GF-D8 (cell line): ENCODE measurements at places on chromosomes 7 and 10.
A peak's percentile ranks its signal among the peaks of the same experiment; 100 is the strongest.

DNA sequence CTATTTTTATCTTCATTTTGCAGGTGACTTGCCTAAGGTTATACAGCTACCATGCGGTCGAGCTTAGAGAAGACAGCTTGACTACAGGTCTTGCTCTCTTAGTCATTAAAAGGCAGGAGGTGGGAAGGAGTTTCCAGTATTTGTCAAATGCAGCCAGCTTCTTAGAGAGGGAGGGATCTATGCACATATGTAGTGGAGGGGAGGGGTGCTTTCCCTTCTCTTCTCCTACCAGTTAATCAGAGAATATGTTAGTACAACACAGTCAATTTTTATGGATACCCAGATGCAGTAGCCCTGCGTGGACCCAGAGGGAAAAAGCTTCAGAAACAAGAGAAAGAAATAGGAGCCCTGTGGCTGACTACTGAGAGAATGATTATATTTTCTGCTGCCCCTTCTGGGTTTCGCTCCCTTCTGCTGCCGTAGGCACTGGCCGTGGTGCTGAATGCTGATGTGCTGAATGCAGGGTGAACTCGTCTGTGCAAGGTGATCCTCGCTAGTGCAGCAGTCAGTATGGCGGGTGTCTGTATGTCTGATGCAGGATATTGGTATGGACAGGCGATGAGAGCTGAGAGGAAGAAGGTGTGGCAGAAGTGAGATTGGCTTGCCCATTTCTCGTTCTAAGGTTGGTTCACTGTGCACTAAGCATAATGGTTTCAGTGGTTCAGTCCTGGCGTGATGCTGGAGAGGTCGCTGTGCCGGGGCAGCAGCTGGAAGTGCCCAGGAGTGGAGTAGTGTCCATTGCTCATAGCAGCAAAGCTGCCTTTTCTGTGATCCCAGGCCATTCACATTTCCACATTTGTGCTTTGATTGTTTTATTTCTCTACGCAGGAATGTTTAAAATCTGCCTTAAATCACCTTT is 189.2 kb upstream of the PODXL start:
- DNase-seq: no peak

- DNase-seq: no peak
These were observed 338.9 kb upstream of the KIAA1217 start for GRCh38 chr10:23869996-23870395.

GRCh38 chr7:74306730-74307469 is 17.7 kb downstream of the CLIP2 start:
- DNase-seq: peak; percentile 50

DNA sequence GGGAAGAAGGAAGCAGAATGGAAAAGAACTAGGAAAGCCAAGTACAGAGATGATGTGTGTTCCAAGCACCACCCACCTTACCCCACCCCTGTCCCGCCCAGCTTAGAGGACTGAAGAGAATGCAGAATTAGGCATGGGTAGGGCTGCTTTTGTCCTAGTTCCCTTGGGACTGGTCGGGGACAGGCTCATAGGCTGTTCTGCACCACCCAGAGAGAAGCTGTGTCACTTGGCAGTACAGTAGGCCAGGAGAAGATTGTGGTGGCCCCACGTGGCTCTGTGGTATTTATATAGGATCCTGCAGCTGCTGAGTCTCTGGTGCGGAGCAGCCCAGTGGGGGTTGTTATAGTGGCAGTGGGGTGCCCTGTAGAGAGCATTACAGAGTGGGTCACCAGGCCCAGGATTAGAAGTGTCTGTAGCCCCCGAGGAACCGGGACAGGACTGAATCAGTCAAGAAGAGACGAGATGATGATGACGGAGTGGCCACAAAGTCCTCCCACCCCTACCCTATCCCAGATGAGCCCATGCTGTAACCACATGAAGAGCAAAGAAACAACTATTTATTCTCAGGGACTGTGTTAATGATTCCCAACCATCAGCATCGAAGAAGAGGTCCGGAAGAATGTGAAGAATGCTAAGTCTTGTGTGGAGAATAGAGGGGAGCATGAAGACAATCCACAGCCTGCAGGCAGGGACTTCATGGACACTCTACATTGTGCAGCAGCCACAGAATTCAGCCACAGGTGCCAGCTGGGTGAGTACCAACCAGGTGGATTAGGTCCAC is 88.9 kb downstream of the C1GALT1 start:
- no peak for DNase-seq

- DNase-seq: no peak
These were observed 1065.8 kb upstream of the C7orf33 start for GRCh38 chr7:147524726-147525250.

DNA sequence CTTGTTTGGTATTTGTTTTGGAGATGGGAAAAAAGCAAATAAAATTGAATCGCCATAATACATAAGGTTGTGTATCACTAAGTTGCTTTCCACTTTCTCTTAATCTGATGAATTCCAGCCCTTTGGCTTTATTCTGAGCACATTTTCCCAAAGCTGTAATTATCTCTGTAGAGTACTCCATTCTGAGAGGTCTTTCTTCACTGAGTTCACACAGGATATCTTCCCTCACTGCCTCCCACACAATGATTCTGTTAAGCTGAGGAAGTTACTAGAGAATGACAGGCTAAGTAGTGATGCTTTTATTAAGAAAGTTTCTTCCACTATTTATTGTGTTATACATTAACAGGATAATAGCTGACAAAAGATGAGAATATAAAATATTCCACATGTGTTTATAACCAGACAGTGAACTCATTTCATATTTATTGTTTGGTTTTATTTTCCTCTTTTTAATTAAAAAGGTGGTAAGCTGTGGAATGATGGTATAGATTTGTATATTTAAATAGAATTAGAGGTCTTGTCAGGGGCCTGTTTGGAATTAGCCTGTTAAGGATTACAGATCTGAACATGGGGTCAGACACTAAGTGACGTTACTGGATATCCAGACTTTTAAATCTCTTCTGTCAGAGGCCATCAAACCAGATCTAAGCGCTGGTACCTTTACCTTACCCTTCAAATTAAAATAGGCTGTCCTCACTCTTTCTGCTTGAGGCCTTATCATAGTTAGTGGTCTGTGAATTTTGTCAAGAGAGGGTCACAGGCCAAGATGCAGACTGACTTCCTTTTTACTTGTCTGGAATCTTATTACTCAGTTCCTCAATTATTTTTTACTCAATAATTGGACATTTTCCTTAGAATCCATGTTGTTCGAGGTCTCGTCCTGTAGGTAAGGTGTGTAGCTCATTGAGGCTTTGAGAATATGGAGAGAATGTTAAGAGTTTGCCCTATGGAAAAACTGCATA is 8.4 kb downstream of the PLXDC2 start:
- no peak for DNase-seq

DNA sequence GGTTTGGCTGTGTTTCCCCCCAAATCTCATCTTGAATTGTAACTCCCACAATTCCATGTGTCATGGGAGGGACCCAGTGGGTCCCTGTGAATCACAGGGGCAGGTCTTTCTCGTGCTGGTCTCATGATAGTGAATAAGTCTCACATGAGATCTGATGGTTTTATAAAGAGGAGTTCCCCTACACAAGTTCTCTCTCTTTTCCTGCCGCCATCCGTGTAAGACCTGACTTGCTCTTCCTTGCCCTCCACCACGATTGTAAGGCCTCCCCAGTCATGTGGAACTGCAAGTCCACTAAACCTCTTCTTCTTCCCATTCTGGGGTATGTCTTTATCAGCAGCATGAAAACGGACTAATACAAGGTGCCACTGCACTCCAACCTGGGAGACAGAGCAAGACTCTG is 329.2 kb downstream of the TNS3 start:
- DNase-seq: no peak

GRCh38 chr7:11779864-11780674 is 51.9 kb downstream of the THSD7A start:
- no peak for DNase-seq

- peak; percentile 38 for DNase-seq
These were observed 405 bp upstream of the ENTPD1 start for GRCh38 chr10:95755511-95756004.

DNA sequence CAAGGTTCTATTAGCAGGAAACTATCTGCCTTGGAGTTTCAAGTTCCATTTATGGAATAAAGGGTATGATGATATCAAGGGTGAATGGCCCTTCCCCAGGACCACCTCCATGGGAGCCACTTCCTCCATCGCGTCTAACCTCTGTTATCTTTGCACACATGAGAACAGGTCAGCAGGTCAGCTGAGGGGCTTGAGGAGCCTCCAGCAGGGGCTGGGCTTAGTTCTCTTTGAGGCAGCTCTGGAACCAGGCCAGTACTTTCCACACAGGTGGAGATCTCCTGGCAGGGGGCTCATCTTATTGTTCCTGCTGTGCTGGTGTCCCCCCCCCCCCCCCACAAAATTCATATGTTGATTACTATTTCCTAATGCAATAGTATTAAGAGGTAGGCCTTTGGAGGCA is 472.2 kb upstream of the ZMIZ1 start:
- no peak for DNase-seq

GRCh38 chr7:135744938-135745702 is 3.5 kb downstream of the FAM180A start:
- DNase-seq: no peak

DNA sequence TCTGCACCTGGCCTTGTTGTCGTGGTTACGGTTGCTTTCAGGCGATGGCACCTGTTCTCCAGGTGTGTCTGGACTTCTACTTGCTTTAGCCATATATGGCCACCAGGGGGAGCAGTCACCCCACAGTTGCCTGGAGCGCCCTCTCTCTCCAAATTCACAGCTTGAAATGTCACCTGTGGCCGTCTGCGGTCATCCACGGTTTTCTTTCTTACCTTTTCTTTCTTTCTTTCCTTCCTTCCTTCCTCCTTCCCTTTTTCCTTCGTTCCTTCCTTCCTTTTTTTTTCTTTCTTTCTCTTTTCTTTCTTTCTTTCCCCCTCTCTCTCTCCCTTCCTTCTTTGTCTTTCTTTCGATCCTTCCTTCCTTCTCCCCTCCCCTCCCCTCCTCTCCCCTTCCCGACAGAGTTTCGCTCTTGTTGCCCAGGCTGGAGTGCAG is 150.5 kb upstream of the VKORC1L1 start:
- no peak for DNase-seq

DNA sequence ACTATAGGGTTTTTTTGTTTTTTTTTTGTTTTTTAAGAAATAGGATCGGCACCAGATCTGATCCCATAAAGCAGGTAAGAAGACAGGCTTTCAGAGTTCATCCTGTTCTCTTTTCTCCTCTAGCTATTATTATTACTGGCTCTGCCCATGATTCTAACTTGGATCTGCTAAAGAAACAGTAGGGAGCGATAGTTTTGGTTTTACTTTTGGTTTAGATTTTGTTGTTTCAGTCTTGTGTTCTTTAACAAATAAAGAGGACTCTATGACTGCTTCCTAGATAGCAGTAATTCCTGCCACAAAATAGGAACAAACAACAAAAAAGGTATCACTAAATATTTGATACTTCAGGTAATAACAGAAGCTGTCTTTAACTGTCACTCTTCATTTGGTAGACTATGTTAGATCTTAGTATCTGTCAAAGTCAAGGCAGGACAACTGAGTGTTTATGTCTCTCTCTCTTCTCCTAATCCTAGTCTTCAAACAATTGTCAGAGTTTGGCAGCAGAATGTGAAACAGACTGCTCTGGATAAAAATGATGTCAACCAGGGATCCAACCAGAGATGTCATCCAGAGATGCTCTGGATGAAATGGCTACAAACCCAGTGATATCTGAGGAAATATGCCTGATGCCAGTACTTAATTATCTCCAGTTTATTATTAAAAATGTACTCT is 99.8 kb downstream of the KMT2C start:
- no peak for DNase-seq

GRCh38 chr10:48932831-48933664 is 6.6 kb downstream of the LRRC18 start:
- DNase-seq: no peak

DNA sequence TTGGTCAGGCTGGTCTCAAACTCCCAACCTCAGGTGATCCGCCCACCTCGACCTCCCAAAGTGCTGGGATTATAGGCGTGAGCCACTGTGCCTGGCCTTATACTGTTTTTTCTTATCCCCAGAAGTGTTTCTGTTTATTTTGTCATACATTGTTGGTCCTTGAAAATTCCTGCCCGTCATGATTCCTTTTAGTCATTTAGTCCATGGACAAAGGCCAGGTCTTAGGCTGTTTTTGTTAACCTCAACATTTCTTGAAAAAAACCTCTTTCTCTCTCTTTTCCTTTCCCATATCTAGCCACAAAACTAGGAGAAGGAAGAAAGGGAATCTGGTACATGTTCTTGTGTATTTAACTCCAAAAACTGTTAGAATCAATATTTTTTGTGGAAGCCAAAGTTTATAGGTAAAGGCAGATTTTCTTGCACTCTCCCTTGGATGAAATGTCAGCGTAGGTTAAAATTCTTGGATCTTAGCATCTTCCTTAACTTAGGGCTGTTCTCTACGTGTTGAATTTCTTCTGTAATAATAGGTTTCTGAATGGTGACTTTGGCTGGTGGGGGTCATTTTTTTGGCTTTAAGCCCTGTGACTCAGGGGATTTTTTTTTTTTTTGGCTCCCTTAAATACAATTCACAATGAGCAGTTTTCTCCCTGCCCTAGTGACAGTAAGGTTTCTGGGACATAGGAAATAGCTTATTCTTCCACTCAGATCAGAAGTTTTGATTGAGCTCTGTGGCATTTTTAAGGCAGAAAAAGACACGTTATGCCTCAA is 500.8 kb downstream of the AUTS2 start:
- DNase-seq: no peak

GRCh38 chr7:76354516-76354915 is 4.3 kb downstream of the YWHAG start:
- no peak for DNase-seq

GRCh38 chr10:120511165-120511564 is 54.1 kb downstream of the PLPP4 start:
- DNase-seq: no peak

DNA sequence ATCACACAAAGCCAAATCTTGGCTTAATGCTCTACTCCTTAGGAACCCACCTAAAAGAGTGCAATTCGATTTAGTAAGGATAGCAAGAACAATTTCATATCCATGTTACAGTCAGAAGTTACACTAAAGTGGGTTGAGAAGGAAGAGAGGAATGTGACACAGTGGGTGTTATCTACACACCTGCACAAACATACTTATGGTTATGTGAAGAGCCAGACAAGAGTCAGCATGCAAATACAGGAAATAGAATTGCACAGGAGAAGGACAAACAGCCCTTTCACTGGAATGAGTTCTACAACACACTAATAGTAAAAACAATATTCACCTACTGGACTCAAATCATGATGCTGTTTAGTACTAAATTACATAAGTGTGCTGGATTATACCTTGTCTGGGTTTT is 262.8 kb downstream of the DGKB start:
- no peak for DNase-seq

DNA sequence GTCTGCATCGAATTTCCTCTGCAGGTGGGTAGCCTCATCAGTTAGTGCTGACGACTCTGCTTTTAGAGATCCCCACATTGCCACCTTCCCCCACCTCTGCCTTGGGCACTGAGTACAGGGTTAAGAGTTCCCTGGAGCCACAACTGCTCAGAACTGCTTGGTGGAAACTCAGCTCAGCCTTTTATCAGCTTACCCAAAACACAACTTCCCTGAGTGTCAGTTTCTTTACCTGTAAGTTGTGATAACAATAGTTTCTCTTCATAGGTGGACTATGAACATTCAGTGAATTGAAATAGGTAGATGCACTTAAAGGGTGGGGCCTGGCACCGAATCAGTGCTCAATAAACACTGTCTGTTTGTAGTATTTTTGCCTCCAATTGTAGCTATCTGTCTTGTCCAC is 11.3 kb downstream of the ASB13 start:
- no peak for DNase-seq
